ENCODE measurements at places on chromosomes 13 and 19.

DNA sequence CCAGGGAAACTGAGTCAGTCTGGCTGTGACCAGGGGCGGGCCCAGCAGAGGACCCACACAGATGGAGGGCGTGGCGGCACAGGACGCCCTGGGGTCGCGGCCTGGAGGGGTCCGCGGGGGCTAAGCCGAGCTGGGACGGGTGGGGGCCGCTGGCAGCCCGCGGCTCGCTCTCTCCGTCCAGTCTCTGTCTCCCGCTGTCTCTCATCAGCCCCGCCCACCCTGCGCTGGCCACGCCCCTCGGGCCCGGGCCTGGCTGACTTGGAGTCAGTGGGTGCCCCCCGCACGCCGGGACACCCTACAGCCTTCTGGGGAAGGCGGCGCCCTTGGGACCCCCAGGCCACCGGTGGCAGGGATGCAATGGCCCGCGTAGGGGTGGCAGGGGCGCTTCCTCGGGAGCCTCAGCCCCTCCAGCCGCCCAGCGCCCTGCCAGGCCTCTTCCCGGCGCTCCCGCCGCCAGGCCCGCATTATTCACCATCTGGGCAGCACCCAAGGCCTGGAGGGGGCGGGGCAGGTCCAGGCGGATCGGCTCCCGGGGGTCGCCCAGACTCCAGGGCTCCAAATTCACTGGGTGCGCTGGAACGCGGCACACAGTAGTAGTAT, at the start of gene TBXA2R:
TBXA2R (minus strand) TSS at position 186 of the 600 bp plus-strand sequence. CDS start 6,241 bp downstream, outside the sequence.
- peak; percentile 1 for DNase-seq

DNA sequence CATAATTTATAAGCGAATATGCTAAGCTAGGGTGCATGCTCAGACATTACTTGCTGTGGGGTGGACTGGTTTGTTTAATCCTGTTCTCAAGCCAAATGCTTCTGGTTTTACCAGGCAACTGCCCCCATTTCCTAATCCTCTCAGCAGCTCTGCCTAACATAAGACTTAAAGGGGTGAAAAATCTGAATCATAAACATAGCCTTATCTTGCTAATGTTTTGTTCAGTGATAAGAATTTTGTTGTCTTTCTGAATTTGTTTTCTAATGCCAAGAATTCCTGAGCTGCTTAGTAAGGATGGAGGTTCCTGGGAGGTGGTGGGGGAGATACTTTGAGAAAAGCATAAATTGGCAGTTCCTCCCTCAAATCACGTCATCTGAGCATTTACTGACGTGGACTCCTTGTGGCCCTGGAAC, 42.7 kb downstream of the ING1 start:
- DNase-seq: no peak

- no peak for DNase-seq
Observed at GRCh38 chr19:33134571-33135041, 2.7 kb downstream of the WDR88 start.

DNA sequence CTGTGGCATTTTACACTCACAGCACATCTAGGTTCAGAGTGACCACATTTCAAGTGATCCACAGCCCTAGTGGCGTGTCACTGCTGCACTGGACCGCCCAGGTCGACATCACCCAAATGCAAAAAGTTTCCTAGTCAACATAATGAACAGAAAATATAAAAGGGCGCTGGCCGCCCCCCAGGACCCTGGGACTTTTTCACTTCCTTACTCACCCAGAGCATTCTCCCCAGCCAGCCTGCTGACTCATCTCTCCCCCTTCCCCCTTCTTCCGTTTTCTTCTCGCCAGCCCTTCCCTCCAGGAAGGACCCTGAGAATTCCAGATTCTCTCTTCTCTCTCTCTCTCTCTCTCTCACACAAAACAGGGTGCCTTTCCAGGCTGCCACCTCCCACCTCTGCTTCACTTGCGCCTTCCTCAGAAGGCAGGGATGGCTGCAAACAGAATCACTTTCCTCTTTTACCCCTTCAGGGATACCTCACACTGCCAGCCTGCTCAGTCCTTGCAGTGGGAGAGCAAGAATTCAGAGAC, 21.0 kb upstream of the GRWD1 start:
- no peak for DNase-seq

- DNase-seq: no peak
Observed at GRCh38 chr19:10763828-10764339, 46.0 kb downstream of the DNM2 start.

GRCh38 chr13:104414771-104415170, 1348.6 kb upstream of the SLC10A2 start:
- no peak for DNase-seq

- no peak for DNase-seq
Observed at GRCh38 chr13:28744091-28744536, 25.3 kb upstream of the SLC46A3 start.

DNA sequence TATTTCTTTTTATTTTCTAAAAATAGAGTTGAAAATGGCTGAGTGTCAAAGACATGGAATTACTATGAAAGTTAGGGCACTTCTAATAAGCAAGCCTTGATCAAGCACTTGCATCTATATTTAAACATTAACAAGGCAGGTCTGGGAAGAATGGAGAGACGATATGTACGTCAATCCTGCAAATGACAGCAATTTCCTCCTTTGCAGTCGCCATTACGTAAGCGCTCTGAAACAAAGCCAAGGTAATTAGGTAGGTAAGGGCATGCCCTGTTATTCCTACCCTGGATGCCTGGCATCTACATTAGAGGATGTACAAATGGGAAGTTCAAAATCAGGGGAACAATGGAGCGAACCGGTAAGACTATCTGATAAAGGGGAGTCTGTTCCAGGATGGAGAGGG, 664.0 kb upstream of the ARGLU1 start:
- DNase-seq: no peak

DNA sequence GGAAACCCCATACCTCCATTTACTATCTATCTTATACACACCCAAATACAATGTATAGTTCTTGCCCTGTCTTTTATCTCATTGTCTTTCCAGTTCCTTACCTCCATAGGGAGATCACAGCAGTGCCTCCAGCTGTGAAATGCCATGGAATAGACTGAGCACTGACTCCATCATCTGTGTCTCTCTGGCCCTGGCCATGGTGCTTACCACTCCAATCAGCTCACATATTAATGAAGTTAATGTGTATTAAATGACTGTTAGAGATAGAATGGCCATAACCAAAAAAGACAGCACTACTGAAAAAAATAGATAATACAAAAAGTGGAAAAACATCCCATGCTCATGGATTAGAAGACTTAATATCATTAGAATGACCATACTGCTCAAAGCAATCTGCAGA, 240.4 kb upstream of the SOX21 start:
- DNase-seq: no peak

GRCh38 chr13:93926425-93926824, 553.1 kb downstream of the DCT start:
- DNase-seq: no peak
